ENCODE measurements at places on chromosomes 16 and 17.

DNA sequence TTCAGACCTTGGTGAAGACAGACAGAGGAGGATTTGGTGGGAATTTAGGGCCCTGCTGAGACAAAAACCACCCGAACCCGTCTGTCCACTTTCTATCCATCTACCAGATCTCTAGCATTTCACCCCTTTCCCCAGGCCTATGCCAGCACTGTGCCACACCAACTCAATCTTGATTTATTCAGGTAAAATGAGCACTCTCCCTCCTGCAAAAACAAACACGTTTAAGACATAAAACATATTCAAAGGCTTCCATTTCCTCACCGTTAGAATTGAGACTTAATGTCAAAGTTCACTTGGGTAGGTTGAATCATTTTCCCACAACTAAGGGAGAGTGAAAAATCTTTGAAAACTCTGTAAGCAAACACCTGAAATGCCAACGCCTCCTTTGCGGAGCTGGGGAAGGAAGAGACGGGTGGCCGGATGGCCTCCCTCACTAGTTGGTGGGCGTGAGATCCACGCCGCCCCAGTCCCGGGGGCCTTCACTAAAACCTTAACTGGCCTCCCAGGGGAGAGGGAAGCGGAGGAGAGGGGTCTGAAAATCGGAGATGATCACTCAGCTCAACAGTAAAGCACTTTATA lies 862 bp downstream of the DCAKD start:
- DNase-seq: peak; percentile 65

DNA sequence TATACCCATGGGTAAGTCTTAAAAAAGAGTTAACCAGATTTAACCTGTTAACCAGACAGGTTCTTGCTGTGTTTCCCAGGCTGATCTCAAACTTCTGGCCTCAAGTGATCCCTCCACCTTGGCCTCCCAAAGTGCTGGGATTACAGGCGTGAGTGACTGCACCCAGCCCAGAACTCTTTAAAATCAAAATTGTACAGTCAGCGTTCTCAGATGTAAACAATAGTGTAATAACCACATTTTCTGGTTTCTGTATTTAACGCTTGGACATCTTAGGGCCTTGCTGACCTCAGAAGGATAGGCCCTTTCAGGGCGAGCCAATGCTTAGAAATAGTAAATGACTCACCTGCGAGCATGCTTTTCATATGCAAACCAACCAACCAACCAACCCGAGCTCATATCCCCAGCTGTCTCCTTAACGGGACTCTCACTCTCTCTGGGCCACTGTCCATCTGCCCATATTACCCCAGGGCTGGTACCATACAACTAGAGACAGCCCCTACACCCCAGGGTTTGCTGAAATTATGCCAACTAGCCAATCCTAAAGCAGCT lies 415.0 kb upstream of the XYLT1 start:
- DNase-seq: no peak

DNA sequence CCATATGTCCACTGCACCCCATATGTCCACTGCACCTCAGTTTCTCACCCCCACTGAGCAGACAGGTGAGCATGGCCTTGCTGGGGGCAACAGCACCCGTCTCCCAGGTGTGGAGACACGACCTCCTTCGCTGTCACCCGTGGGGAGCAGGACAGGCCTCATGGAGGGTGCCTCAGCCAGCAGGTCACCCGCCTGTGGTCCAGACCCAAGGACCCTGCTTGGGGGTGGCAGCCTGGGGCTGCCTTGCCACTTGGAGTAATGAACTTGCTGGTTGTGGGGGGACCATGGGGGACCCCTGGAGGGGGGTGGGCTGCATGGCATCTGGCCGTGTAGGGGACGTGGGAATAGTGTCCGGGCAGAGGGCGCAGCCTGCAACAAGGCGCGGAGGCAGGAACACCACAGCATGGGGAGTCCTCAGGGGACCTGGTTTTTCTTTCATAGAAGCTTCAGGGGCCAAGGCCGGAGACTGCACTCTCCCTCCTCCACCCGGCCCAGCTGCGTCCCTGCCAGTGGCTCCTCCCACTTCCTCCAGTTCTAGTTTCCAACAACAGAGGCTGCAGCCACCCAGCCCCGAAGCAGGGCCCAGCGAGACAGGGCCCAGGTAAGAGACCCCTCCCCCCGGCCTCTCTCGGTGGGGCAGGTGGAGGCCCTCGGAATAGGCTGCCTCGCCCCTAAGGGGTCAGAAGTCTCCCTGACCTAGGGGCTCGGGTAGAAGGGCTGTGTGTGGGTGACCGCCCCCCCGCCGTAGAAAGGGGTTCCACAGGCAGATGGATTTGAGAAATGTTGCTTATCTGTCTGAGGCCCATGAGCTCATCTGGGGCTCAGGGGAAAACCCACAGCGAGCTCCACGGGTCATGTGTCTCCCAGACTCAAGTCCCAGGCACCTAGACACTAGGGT lies at the start of gene NHLRC4:
Gene NHLRC4 (plus strand): TSS at position 531 of the 898 bp plus-strand sequence. CDS start 1,043 bp downstream, outside the sequence.
- peak; percentile 60 for DNase-seq

DNA sequence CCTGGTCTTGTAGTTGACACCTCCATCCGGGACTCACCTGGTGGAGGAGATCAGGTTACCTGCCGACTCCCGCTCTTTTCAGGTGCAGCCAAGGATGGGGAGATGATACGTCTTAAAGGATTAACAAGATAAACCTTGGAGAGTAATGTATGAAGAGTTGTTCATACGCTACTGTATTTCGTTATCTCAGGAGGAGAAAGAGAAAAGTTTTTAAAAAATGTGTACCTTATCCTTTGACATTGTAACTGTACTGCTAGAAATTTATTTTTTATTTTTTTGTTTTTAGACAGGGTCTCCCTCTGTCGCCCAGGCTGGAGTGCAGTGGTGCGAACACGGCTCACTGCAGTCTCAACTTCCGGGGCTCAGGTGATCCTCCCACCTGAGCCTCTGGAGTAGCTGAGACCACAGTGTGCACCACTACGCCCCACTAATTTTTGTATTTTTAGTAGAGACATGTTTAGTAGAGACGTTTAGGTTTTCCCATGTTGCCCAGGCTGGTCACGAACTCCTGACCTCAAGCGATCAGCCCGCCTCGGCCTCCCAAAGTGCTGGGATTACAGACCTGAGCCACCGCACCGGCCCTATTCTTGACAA lies 764 bp upstream of the SMURF2 start:
- DNase-seq: no peak

GRCh38 chr17:75654176-75654575 lies 12.8 kb downstream of the RECQL5 start:
- peak; percentile 39 for DNase-seq

DNA sequence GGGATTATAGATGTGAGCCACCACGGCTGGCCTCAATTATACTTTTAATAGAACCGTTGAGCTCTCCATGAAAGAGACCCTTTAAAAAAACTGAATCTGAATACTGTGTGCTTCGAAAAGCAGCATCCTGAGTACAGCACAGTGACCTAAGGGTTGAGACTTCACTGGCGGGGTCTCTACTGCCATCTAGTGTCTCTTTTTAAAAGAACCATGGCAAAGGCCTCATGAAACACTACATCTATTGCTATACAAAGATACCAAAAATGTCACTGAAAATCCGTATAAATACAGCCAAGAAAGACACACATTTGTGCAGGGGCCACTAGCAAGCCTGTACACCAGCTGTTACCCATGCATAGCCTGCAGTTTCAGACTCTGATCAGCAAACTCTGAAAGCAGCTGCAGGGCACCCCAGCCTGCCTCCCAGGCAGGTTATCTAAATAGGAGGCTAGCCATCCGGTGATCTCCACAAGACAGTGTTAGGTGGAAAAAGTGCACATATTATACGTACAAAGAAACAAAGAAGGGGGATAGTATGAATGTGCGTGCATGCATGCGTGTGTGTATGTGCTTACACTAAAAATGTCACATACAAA lies 35.3 kb downstream of the NPLOC4 start:
- peak; percentile 86 for DNase-seq

GRCh38 chr17:43393944-43394482 lies 4.8 kb upstream of the ARL4D start:
- peak; percentile 94 for DNase-seq

- peak; percentile 96 for DNase-seq
Measured at GRCh38 chr17:75683583-75683982, 16.4 kb downstream of the SAP30BP start.

DNA sequence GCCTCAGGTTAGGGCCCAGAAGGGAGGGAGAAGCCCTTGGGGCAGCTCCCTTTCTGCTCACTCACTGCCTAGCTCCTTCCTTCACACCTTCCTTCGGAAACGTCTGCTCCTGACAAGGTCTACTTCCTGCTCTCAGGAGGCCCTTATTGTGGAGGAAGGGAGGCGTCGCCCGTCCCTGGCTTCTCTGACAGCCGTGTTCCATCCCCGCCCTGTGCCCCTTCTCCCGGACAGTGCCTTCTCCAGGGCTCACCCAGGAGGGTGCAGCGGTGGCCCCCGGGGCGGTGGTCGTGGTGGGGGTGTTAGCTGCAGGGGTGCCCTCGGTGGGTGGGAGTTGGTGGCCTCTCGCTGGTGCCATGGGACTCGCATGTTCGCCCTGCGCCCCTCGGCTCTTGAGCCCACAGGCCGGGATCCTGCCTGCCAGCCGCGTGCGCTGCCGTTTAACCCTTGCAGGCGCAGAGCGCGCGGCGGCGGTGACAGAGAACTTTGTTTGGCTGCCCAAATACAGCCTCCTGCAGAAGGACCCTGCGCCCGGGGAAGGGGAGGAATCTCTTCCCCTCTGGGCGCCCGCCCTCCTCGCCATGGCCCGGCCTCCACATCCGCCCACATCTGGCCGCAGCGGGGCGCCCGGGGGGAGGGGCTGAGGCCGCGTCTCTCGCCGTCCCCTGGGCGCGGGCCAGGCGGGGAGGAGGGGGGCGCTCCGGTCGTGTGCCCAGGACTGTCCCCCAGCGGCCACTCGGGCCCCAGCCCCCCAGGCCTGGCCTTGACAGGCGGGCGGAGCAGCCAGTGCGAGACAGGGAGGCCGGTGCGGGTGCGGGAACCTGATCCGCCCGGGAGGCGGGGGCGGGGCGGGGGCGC lies 231.9 kb downstream of the SEC14L1 start:
- peak; percentile 79 for DNase-seq

DNA sequence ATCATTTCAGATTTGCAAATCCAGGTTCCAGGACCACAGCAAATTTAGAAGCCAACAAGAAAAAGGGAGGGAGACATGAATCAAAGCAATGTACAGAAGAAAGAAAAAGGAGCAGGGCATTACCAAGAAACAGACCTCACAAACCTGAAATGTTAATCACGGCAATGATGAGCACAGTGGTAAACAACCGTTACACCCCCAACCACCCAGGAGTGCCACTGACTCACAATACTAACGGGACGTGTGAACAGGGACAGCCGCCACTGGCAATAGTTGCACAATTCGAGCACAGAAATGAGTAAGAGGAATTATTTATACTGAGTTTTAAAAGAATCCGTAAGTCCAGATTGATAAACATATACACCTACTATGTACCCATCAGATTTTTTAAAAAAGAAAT lies 13.8 kb downstream of the USP22 start:
- DNase-seq: peak; percentile 87

DNA sequence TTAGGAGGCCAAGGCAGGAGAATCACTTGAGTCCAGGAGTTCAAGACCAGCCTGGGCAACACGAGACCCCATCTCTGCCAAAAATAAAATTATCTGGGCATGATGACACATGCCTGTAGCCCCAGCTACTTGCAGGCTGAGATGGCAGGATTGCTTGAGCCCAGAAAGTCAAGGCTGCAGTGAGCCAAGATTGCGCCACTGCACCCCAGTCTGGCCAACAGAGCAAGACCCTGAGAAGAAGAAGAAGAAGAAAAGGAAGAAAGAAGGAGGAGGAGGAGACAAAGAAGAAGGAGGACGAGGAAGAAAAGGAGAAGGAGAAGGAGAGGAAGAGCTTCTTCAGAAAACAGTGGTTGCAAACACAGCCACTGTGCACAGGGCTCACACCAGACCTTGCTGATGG lies 8.4 kb upstream of the DPEP3 start:
- no peak for DNase-seq

DNA sequence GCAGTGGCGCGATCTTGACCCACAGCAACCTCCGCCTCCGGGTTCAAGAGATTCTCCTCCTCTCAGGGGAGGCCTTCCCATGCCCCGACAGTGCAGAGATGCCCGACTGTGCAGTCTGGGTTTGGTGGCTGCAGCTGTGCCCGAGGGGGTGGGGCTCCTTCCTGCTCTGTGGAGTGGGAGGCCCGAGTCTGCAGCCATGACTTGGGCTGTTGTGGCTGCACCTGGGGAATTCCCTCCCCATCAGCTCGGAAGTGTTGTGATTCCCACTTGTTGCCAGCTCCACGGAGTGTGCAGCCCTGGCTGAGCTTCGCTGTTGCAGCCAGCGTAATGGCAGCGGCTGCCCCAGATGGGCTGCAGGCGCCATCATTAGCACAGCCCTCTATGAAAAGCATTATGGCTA lies 66.4 kb upstream of the SMIM36 start:
- DNase-seq: no peak

GRCh38 chr16:85491798-85492294 lies 121.3 kb upstream of the GSE1 start:
- no peak for DNase-seq

DNA sequence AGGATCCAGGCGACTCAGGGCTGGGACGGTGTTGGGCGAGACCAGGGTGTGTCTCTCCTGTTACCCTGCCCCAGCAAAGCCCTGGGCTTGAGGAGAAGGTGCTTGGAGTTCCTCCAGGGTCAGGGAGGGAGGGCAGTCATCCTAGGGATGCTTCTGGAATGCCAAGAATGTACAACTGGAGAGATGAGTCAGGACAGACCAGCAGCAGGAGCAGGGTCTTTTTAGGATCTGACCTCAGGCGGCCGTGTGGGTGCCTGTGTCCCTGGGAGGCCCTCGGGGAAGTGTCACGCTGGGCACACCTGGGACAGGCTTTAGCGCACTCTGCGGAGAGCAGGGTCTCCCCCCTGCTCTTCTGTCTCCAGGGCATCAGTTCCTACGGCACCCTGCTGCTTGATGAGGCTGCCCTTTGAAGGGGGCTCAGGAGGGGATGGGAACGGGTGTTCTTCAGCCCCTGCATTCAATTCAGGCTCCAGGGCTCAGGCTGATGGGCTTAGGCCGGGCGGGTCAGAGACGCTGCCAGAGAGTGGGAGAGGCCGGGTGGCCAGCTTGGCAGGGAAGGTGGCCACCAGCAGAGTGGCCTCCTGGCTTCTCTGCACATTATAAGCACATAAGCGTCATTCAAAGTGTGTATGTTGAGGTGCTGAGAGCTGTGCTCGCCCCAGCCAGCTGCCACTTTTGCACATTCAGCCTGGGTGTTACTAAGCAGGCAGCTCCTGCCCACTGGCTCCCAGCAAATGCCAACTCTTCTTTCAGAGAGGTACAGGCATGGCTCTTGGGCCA lies 8.4 kb upstream of the MTSS2 start:
- DNase-seq: peak; percentile 97

GRCh38 chr17:55067697-55068439 lies 99.3 kb downstream of the STXBP4 start:
- peak; percentile 40 for DNase-seq

DNA sequence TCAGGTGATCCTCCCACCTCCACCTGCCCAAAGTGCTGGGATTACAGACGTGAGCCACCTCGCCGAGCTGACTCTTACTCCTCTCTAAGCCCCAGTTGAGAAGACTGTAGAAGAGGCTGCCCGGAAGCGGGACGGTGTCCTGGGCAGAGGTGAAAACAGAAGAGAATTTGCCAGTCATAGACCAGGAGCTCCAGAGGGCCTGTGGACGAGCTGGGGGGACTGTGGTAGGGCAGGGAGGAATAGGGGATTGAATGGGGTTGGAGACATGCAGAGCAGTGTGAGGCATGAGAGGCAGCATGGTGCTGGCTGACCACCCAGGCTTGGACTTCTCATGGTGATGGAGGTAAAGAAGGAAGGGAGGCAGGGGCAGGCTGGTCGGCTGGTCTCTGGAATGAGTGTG lies 17.1 kb upstream of the PHB1 start:
- no peak for DNase-seq
